Activated CD4-positive, alpha-beta T cell treated with anti-CD3 and anti-CD28 coated beads, Interleukin-2, amount 50 U/mL, for 24 hours (primary cell): ENCODE measurements at places on chromosomes 16 and 17.

DNA sequence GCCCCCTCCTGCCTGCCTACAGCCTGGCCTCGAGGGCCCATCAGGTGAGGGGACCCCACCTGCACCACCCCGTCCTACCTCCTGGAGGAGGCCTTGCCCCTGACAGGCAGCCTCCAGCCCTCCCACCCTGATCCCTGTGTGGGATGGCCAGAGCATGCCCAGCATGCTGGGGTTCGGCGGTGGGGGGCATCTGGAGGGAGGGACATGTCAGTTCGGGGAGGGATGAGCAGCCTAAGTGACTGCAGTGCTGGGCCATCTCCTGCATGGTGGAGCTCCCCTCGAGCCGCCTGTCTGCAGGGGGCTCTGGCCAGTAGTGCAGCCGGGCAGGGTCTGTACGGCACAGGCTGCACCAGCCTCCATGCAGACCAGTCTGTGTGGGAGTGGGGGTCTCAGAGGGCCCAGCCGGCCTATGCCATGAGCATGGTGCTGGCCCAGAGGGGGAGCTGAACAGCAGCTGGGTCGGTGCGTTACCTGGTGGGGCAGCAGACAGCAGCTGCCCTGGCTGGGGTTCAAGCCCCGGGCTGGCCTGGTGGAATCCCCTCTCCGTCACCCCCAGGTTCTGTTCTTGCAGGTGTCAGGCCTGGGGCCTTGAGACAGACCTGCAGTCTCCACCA is 4.0 kb upstream of the RNPS1 start:
- no peak for DNase-seq

DNA sequence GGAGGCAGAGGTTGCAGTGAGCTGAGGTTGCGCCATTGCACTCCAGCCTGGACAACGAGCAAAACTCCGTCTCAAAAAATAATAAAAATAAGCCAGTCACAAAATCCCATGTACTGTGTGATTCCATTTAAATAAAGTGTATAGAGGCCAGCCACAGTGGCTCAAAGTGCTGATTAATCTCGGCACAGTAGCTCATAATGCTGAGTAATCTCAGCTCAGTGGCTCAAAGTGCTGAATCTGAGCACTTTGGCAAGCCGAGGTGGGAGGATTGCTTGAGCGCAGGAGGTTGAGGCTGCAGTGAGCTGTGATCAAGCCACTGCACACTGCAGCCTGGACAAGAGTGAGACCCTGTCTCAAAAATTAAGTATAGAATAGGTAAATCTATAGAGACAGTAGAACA is 4.9 kb downstream of the TMED6 start:
- no peak for DNase-seq

- DNase-seq = no peak
These were observed 77.3 kb downstream of the RPTOR start for GRCh38 chr17:80621997-80622357.

DNA sequence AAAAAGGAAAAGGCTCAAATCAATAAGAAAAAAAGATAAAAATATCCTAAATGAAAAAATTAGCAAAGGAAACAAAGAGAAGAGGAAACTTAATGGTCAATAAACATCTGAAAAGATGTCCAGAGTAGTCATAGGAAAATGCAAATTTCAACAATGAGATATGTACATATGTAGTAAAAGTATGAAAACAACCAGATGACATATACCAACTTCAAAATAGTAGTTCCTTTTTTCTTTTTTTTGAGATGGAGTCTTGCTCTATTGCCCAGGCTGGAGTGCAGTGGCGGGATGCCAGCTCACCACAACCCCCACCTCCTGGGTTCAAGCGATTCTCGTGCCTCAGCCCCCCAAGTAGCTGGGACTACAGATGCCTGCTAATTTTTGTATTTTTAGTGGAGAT is 21.7 kb upstream of the NFAT5 start:
- DNase-seq = no peak

DNA sequence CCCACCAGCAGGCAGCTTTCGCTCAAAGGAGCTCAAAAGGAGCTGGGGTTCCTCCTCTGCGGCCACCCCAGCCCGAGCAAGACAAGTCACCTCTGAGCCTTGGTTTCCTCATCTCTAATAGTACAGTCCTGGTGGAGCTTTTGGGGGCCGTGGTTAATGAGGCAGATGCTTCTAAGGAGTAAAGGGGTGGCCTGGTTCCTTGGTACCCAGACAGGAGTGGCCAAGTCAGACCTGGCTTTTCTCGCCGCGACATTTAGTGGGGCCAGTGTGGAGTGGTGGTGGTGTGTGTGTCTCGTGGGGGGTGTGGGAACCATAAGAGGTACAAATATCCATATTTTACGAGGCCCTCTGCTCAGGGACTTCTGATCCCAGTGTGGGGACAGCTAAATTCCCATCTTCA is 6.7 kb downstream of the FOXF1 start:
- no peak for DNase-seq

DNA sequence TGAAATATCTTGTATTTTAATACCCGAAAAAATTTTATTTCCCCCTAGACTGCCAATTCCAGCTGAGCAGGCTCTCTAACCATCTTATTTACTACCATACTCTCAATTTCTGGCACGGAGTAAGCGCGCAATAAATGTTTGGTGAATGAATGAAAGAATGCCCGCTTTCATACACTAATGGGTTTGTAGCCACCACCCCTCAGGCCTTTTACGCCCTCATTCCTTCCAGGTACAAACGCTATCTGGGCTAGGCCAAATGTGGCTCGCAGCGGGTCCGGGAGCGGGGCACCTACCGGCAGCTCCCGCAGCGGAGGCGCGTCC is 536 bp upstream of the PLD2 start:
- no peak for DNase-seq

- DNase-seq = no peak
These were observed 348.7 kb downstream of the CDH11 start for GRCh38 chr16:64773184-64773583.

DNA sequence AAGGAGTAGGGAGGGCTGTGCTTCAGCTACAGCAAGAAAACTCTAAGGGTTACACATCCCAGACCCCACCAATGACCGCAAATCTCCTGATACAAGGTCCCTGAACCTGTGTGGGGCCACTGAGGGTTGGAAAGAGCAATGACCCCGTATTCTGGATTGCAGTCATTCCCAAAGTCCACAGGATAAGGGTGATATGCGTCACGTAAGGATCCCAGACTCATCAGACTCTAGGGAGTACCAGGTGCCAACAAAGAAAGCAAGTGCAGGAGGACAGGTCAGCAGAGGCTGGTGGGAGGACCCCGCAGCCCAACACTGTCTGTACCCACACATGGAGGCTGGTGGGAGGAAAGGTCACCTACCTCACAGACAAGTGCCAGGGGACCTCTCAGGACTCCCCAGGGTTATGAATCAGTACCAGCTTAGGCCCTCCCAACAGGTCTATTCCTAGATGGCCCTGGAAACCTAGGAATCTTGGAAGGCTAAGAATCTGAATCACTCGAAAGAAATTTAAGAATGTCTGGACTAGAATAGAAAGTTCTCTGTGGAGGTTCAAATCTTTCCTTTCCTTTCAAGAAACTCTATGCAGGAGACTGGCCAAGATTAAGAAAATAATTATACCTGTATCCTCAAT is 16.2 kb downstream of the PITPNA start:
- no peak for DNase-seq

- DNase-seq = no peak
These were observed 6.8 kb upstream of the WDR45B start for GRCh38 chr17:82655038-82655479.

DNA sequence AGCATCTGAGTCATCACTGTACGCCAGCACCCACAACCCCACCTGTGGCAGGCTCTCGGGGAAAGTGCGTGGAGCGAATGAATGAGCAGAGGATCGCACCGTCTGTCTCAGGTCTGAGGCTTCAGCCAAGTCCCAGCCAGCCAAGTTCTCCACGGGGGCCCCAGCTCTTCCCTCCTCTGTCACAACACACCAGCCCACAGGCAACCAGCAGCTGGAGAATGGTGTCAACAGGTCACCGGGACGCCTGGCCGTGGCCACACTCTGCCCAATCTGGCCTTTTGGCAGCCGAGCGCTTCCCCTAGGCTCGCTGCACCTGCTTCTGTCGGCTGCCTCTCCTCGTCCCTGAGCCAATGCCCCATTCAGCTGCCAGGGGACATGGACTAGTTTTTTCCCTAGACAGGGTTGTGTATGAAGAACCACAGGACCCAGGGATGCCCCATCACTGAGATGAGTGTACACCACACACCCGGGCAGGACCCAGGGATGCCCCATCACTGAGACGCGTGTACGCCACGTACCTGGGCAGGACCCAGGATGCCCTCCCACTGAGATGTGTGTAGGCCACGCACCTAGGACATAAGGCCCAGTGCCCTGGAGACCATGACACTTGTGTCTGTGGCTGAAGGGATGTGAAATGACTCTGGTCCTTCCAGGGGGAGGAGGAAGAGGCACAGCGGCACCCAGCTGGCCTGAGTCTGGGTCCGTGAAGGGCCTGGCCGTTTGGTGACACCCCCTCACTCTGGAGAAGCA is 52.8 kb downstream of the ABR start:
- no peak for DNase-seq

GRCh38 chr16:65244787-65245186 is 122.9 kb upstream of the CDH11 start:
- DNase-seq = no peak
